MM.1S (cell line): ENCODE measurements at places on chromosomes 13 and 19.
A peak's percentile ranks its signal among the peaks of the same experiment; 100 is the strongest.

DNA sequence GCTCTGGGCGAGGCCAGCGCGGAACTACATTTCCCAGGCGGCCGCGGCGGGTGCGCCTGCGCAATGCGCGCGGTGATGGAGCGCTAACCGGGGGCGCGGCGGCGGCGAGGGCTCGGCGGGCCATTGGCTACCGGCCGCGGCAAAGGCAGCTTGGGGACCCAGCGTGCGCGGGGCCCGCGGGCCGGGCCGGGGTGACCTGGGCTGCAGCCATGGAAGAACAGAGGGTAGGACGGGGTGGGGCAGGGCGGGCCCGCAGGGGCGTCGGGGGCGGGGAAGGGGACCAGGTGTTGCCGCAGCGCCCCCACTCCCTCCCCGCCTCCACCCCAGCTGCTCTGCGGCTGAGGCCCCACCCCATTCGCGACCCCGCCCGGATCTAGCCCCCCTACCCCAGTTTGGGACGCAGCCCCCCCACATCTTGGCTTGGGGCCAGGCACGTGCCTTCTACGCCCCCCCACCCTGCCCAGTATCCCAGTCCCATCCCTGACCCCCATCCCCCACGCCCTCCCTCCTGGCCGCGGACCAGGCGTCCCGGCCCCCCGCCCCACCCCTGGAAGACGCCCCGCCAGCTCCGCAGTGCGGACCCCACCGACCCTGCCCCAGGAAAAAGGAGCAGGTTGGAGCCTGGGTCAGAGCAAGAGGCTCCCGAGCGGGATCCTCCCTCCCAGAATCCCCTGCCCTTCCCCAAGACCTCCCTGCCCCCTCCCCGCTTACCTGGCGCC, at the start of gene FSD1:
Gene FSD1, plus strand, starts transcription at position 61 of the 719 bp plus-strand sequence. Its CDS starts 149 bp downstream, at position 210.
- DNase-seq = no peak

DNA sequence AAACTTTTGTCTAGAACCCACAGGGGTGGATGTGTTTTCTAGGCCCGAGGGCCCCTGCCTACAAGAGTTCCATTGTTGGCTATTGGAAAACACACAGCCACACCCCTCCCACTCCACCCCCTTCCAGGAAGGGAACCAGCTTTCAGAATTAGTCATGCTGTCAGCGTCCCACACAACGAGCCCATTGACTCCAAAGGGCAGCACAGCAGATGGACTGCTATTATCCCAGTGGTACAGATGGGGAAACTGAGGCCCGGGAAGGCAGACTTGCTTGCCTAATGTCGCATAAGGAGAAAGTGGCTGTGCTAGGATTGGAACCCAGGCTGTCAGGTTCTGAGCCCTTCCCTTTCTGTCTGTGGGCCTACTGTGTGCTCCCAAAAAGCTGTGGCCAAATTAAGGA, 8.1 kb upstream of the FXYD3 start:
- DNase-seq = no peak

- no peak for DNase-seq
These were observed 882.1 kb downstream of the UQCRFS1 start for GRCh38 chr19:28330831-28331230.

GRCh38 chr13:109400209-109400608, 386.2 kb downstream of the IRS2 start:
- no peak for DNase-seq

- peak; percentile 65 for DNase-seq
These were observed 9.3 kb downstream of the HOOK2 start for GRCh38 chr19:12766051-12766521.

GRCh38 chr13:20157151-20157796, 3.6 kb downstream of the GJA3 start:
- no peak for DNase-seq

GRCh38 chr19:46080561-46080960, 39.8 kb upstream of the IGFL4 start:
- no peak for DNase-seq

- no peak for DNase-seq
These were observed 13.8 kb downstream of the SH2D3A start for GRCh38 chr19:6753178-6754031.

GRCh38 chr13:109646423-109646822, 140.0 kb downstream of the IRS2 start:
- DNase-seq = peak; percentile 93

DNA sequence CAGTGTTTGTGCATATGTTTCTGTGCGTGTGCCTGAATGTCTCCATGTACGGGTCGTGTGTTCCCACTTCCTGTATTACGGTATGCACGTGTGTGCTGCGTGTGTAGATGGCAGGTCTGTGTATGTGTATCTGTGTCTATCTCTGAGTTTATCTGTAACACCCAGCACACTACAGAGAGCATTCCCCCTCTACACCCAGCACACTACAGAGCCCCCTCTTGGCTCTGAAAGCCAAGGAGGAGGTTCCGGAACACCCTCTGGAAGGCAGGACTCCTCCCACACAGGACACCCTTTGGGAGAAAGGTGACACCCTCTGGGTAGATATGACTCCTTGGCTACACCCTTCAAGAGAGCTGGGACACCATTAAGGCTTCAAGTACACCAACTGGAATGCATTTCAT, 2.1 kb upstream of the ERFL start:
- no peak for DNase-seq

- no peak for DNase-seq
These were observed 465.7 kb downstream of the SLITRK6 start for GRCh38 chr13:85333506-85334020.

DNA sequence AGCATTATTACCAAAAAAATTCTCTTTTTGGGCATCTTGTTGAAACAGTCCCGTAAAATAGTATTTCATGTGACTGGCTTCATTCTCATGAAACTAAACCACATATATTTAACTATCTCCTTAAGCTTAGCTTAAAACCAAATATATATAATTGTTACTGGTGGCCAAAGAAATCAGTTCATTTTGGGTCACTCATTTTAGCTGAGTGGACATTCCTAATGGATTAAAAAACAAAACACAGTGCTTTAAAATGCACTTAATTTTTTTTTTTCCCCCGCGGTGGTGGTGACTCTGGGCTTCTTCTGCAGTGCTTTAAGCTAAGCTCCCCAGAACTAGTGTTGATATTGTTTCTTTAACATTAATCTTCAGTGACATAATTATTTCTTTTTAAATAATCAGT, 540.1 kb downstream of the GPC6 start:
- DNase-seq = no peak

DNA sequence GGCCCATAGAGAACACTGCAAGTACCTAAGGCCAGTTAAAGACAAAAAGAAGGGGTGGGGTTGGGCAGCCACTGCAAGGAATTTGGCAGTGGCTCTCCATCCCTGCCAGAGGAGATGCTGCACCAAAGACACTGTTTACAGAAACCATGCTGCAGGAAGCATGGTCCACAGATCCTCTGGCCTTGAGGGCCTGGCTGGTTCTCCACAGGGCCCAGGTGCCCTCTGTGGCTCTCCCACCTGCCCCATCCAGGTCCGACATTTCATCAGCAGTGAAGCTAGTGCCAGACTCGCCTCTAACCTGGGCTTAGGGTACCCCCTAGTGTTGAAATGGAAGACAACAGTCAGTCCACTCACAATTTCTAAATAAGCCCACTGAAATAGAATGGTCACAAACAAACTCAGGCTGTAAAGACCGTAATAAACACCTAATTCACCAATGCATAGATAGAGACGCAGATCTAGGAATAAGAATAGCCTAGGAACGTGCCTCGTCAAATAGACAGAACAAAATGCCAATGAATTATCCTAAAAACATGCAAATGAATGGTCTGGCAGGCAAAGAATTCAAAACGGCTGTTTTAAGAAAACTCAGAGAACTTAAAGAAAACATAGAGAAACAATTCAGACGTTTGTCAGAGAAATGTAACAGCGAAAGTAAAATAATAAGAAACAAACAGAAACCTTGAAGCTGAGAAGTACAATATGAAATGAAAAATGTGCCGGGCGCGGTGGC, 23.3 kb downstream of the LYPD4 start:
- peak; percentile 55 for DNase-seq

DNA sequence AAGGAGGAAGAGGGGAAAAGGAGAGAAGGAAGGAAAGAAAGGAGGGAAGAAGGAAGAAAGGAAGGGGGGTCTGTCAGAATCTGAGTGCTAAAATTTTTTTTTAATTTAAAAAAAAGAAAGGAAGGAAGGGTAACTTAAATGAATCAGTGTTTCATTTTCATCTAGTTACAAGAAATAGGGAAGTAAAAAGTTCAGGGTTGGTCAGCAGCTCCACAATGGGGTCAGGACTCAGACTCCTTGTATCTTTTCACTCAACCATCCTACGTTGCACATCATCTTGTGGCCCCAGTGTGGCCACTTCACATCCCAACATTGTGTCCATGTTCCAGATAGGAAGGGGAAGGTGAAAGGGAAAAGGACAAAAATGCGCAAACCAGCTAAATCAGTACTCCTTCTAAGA, 14.3 kb upstream of the FNDC3A start:
- no peak for DNase-seq

GRCh38 chr19:1259206-1259875, 9.8 kb upstream of the CIRBP start:
- DNase-seq = peak; percentile 78

DNA sequence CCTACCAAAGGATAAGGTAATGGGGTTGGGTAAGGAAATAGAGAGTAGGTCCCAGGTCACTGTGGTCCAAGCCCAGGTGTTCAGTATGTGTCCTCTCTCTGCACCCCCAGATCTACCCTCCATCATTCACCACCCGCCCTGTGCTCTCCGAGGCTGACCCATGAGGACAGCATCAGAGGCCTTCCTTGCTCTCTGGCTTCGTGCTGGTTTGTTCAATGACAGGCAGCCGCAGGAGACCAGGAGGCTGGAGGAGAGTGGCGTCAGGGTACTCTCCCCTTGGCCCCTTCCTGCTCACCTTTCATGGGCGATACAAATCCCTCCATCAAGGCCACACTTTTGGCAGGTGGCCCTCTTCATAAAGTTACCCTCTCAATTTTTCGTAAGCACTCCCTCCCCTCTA, 1.7 kb downstream of the TUBA3C start:
- DNase-seq = no peak

GRCh38 chr19:48310227-48310626, 15.1 kb upstream of the EMP3 start:
- DNase-seq = no peak

DNA sequence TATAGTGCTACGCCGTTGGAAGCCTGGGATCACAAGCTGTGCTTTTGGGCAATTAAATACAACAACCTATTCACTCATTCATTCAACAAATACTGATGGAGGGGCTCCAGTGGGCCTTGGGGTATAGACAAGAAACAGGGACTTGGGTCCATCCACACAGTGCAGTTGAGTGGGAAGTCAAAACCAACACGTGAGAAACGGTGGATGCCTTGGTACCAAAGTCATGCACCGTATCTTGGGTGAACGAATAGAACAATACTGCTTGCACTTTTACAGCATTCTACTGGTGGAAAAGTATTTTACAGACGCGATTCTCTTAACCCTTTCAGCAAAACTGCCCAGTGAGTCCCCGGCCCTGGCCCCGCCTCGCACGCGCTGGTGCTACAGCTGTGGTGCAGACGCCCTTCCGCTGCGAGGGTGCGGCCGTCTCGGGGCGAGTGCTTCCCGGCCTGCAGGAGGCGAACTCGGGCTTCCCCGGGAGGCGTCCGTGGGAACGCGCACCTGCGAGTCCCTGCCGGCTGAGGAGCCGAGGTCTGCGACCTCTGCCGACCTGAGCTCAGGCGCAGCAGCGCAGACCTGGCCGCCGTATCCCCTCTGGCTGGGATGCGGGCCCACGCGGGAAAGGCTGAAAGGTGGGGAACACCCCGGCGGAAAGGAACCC, 8.3 kb downstream of the TNFRSF19 start:
- peak; percentile 67 for DNase-seq

- DNase-seq = no peak
These were observed 185.3 kb upstream of the EDNRB start for GRCh38 chr13:78103936-78104335.

DNA sequence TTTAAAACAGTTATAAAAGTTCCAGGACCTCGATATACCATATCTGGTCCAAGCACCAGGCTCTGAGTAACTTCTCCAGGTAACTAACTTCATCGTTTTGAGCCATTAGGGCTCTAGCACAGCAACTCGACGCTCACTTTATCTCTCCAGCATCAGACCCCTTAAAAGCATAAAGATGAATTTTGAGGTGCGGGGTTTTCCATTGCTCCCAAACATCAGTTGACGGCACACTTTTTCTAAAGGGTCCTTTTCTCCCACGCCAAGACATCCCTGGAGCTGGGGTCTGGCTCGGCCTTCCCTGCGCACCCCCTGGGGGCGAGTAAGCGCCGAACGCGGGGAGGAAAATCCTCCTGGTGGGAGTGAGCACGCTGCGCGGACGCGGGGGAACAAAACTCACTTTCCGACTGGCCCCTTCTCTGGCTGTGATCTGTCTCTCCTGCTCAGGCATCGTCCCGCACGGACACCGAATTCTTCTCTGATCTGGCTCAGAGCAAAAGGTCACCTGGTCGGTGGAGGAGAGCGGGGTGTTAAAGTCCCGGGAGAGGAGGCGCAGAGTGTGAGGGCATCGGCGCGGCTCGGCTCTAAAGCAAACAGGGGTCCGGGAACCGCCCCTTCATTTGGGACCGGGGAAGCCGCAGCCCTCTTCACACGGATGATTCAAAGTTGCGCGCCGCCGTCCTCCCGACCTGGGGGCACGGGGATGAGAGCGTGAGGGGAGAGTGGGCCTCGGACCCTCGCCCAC, at the start of gene ATP7B:
Gene ATP7B, minus strand, starts transcription at position 561 of the 742 bp plus-strand sequence. Its CDS starts 113 bp downstream, at position 448.
- peak; percentile 6 for DNase-seq
